ENCODE measurements at places on chromosomes 2 and 18.

- no peak for DNase-seq
Observed at GRCh38 chr2:56127463-56128152, 56.2 kb upstream of the CCDC85A start.

- DNase-seq = no peak
Observed at GRCh38 chr2:226934546-226935201, 98.8 kb downstream of the RHBDD1 start.

DNA sequence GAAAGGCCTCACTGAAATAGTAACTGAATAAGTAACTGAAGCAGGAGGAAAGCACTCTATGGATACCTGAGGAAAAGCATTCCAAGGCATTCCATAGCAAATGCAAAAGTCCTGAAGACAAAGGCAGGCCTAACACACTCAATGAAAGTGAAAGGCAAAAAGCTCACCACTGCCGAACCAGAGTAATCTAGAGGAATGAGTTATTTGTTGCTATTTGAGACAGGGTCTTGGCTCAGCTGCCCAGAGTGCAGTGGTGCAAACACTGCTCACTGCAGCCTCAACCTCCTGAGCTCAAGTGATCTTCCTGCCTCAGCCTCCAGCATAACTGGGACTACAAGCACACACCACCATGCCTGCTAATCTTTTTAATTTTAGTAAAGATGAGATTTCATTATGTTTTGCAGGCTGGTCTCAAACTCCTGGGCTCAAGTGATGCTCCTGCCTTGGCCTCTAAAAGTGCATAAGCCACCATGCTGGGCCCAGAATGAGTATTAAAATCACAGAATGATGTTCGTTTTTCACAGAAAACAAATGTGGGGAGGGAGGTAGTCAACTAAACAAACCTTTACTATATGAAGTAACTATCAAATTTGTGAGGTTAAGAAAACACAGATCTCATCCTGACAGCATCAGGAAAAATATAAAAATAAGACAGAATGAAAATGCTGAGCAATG lies 17.9 kb downstream of the PIAS2 start:
- DNase-seq = peak; percentile 22

DNA sequence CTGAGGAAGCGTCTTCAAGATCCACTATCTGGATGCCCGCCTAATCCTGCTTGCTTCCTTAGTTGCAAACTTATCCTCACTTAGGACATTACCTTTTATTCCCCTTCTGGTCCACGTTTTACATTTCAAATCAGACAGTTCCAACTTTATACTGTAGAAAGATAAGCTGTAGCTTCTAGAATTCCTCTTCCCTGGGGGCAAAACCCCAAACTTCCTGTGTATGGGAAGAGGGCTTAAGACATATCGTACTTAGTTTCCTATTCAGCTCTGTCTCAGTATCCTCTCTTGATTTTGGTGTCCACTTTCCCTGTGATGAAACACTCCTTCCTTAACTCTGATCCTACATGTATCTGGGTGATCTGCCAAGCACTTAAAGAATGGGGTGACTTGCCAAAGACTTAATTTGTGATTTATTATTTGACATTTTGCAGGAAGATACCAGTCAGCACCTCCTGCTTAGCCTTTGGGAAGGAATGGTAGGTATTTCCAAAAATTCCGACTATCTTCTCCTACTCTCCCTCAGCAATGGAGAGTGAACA lies 245.2 kb downstream of the CDCA7 start:
- DNase-seq = no peak

- DNase-seq = no peak
Observed at GRCh38 chr2:124145982-124146381, 120.9 kb downstream of the CNTNAP5 start.

- DNase-seq = no peak
Observed at GRCh38 chr2:99652862-99653261, 163.0 kb upstream of the REV1 start.

- no peak for DNase-seq
Observed at GRCh38 chr2:24410976-24411375, 50.6 kb upstream of the ITSN2 start.

- DNase-seq = no peak
Observed at GRCh38 chr2:158663796-158664195, 131.3 kb upstream of the DAPL1 start.

GRCh38 chr18:72155327-72155726 lies 388.8 kb downstream of the CBLN2 start:
- DNase-seq = no peak

DNA sequence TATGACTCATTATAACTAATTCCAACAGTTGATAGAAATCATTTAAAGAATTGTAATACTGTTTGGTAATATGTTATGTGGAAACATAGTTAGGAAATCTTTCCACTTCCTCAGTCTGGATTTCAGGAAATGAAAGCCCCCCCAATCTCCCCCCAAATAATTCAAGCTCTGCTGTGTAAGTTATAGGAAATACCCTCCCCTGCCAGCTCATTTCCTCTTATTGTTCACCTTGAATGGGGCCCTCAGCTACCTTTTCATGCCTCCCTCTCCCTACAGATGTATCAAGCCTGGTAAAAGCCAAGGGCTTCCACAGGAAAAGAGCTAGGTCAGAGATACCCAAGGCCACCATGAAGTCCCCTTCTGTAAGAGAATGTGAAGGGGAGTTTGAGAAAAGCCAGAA lies 155.5 kb downstream of the CNTNAP5 start:
- DNase-seq = no peak

- DNase-seq = no peak
Observed at GRCh38 chr2:12935796-12936195, 219.1 kb downstream of the TRIB2 start.

- no peak for DNase-seq
Observed at GRCh38 chr2:16311521-16312440, 353.9 kb downstream of the CYRIA start.

DNA sequence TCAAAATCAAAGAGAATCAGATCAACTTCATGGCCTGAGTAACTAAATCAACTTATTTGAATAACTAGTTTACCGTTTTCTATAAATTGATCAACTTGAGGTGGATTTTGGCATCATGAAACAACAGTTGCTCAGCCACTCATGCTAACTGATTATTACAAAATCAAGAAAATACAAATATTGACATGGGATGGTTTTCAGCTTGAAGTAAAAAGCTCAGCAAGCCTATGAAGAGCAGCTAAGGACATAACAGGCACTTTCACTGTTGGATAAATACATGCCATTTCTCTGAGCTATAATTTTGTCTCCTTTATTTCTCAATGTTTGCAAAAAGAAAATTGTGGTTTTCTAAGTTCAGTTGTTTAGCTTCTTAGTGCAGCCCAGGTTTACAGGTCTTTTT lies 18.9 kb downstream of the SRD5A2 start:
- no peak for DNase-seq

DNA sequence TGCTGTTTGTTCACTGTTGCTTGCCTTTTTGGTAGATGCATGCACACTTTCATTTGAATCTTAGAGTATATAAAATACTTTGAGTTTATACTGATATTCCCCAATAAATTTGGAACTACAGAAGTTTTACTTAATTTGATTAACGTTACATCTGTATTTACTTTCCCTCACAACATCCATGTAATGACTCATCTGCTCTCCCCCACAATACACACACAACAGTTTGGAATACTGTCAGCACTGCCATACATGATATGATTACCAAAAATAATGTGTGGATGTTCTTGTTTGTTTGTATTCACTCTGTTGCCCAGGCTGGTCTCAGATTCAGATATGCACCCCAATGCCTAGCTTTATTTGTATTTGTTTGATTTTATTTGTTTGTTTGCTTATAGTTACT lies 144.2 kb downstream of the WDR7 start:
- DNase-seq = no peak

DNA sequence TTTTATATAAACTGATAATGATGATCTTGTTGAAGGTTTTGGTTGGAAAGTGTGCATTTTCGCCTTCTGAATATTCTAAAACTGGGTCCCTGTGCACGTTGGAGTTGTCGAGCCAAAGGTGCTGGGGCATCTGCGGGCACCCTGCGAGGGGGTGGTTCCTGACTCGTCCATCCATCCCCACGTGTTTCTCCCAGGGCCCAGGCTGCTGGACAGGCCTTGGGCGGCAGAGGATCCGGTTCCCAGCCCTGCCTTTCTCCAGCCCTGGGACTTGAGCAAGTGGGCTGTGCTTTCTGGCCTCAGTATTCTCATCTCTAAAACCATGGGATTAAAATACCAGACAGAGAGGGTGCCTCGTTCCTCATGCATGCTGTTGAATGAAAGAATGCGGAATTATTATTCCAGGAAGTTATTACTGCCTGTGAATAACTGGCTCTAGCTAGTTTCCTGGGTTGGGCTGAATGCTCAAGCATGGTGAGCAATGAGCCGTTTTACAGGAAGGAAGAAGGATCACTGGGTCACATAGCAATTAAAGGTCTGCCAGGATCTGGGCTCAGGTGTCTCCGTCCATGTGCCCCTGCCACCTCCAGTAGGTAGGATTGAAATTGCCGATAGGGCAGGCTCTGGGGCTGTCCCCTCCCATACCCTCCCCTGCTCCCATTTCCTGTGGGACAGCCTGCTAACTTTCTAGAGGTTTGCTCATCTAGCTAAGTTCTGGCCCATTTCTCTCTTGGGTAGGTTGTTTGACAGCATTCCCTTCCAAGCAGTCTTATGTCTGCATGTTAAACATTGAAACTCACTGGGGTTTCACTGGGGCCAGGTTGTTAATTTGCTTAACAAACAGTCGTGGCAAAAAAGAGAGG lies 77.2 kb upstream of the HS6ST1 start:
- DNase-seq = peak; percentile 66

DNA sequence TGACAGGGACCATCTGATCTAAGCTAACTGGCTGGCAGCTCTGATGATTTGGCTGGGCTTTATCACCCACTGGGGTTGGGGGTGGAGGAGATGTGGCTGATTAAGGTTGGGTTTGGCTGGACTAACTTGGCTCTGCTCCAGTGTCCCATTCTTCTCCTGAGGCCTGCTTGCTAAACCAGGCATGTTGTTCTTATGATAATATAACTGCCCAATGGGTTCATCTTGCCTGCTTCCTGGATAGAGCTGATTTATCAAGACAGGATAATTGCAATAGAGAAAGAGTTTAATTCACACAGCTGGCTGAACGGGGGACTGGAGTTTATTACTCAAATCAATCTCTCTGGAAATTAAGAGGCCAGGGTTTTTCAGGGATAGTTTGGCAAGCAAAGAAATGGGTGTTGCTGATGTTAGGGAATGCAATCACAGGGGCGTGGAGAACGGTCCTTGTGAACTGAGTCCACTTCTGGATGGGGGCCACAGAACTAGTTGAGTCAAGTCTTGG lies 150.4 kb downstream of the PTH2R start:
- DNase-seq = no peak

- DNase-seq = no peak
Observed at GRCh38 chr2:189506514-189506976, 65.3 kb downstream of the WDR75 start.

GRCh38 chr18:66167829-66168684 lies 417.2 kb downstream of the CDH7 start:
- DNase-seq = no peak
